ENCODE measurements at places on chromosomes 1 and 21. TPM values are rescaled to one million over a fixed set of nuclear protein-coding genes. Genes with fewer than 3 reads are reported as not detected.

The OR10Z1 gene
- not detected for total RNA-seq

The PADI2 gene
- total RNA-seq: 0.11 TPM

The PTAFR gene
- 3.1 TPM for total RNA-seq

The SPATA6 gene
- 11.2 TPM for total RNA-seq

The NPR1 gene
- total RNA-seq: not detected

The LCE3D gene
- total RNA-seq: not detected

The MIXL1 gene
- total RNA-seq: not detected

The HMCN1 gene
- under 0.01 TPM for total RNA-seq

DNA sequence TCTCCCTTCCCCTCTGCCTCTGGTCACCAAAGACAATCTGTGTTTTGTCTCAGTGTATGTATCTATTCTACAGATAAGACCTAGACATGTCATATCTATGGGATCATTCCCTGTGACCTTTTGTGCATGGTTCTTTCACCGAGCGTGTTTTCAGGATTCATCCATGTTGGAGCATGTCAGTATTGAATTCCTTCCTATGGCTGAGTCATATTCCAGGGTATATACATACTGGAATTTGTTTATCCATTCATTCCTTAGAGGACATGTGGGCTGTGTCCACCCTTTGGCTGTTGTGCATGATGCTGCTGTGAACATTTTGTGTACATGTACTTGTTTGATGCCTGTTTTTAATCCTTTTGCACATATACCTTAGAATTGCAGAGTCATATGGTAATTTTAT lies 69.9 kb downstream of the NFASC start:
- H3K36me3 ChIP-seq: no peaks in the 10 kb centered on the region
- no peak for DNase-seq
- no peak overlapping the region for H3K4me3 ChIP-seq
- no peaks in the 10 kb centered on the region for H3K4me1 ChIP-seq
- H3K27me3 ChIP-seq: peaks cover 3% of the 10 kb centered on the region
- H3K27ac ChIP-seq: no peak overlapping the region

- H3K36me3 ChIP-seq: no peaks in the 10 kb centered on the region
- no peak overlapping the region for H3K4me3 ChIP-seq
- no peaks in the 10 kb centered on the region for H3K27me3 ChIP-seq
- no peak for DNase-seq
Measured at GRCh38 chr1:89876463-89876862, 55.6 kb downstream of the LRRC8D start.

DNA sequence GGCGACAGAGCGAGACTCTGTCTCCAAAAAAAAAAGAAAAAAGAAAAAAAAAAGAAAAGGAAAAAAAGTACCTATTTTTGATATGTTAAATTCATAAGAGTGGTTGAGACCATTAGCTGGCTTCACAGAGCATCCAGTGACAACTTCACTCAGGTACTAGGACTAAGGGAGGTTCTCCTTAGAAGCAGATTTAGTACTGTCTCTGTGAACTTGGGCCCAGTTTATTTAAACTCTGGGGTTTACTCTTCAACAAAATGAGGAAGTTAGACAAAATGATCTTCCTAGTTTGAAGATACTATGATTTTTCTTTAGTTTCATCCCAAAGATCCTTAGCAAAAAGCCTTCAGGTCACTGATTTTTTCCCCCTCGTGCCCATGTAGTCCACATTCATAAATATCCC lies 21.2 kb downstream of the MACO1 start:
- H3K4me1 ChIP-seq: no peaks in the 10 kb centered on the region
- no peaks in the 10 kb centered on the region for H3K27me3 ChIP-seq
- H3K4me3 ChIP-seq: no peak overlapping the region
- no peak for DNase-seq
- H3K36me3 ChIP-seq: peaks cover 32% of the 10 kb centered on the region
- no peak overlapping the region for H3K27ac ChIP-seq

- no peak overlapping the region for H3K27ac ChIP-seq
- no peaks in the 10 kb centered on the region for H3K4me1 ChIP-seq
- no peak overlapping the region for H3K4me3 ChIP-seq
- no peak for DNase-seq
- H3K36me3 ChIP-seq: no peaks in the 10 kb centered on the region
Measured at GRCh38 chr1:209590405-209590804, 6.9 kb downstream of the CAMK1G start.

GRCh38 chr1:51877434-51878307 lies 856 bp downstream of the NRDC start:
- peaks cover 16% of the 10 kb centered on the region for H3K4me1 ChIP-seq
- H3K36me3 ChIP-seq: no peaks in the 10 kb centered on the region
- DNase-seq: peak; percentile 4
- H3K27me3 ChIP-seq: no peaks in the 10 kb centered on the region

- no peak for DNase-seq
- no peaks in the 10 kb centered on the region for H3K4me1 ChIP-seq
- H3K27ac ChIP-seq: no peak overlapping the region
- H3K36me3 ChIP-seq: peaks cover 72% of the 10 kb centered on the region
- H3K4me3 ChIP-seq: no peak overlapping the region
Measured at GRCh38 chr1:44290250-44291094, 64.6 kb downstream of the ERI3 start.

DNA sequence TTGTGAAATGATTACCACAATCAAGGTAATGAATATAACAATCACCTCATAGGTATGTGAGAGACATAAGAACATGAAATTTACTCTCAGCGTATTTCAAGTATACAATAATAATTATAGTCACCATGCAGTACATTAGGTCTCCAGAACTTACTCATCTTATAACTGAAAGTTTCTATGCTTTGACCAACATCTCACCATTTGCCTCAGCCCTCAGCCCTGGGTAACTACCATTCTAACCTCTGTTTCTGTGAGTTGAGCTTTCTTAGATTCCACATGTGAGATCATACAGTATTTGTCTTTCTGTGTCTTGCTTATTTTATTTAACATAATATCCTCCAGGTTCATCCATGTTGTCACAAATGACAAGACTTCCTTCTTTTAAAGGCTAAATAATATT lies 57.3 kb downstream of the AGO3 start:
- no peak for DNase-seq
- no peaks in the 10 kb centered on the region for H3K27me3 ChIP-seq
- no peaks in the 10 kb centered on the region for H3K4me1 ChIP-seq
- no peak overlapping the region for H3K27ac ChIP-seq

- no peak for DNase-seq
- H3K27ac ChIP-seq: no peak overlapping the region
- H3K4me1 ChIP-seq: peaks cover 15% of the 10 kb centered on the region
- H3K36me3 ChIP-seq: no peaks in the 10 kb centered on the region
- H3K27me3 ChIP-seq: no peaks in the 10 kb centered on the region
Measured at GRCh38 chr1:9399510-9400424, 107.1 kb downstream of the SPSB1 start.

DNA sequence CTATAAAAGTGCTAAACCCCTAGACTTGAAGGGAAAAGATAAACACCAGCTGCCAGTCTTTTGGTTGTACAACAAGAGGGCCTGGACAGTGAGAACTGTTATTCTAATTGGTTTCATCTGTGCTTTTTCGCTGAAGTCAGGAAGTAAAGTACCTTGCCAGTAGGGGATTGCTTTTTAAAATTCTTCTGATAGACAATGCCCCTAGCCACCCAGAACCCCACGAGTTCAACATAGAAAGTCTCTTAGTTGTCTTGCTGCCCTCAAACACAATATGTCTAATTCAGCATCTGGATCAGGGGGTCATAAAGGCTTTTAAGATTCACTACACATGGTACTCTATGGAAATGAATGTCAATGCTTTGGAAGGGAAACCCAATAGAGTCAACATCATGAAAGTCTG lies 289.2 kb downstream of the TBX15 start:
- DNase-seq: no peak
- H3K27me3 ChIP-seq: no peaks in the 10 kb centered on the region
- H3K27ac ChIP-seq: no peak overlapping the region

GRCh38 chr1:205719762-205720161 lies 30.2 kb downstream of the NUCKS1 start:
- H3K4me1 ChIP-seq: no peaks in the 10 kb centered on the region
- DNase-seq: no peak
- H3K27me3 ChIP-seq: no peaks in the 10 kb centered on the region
- H3K36me3 ChIP-seq: peaks cover 26% of the 10 kb centered on the region
- no peak overlapping the region for H3K4me3 ChIP-seq

DNA sequence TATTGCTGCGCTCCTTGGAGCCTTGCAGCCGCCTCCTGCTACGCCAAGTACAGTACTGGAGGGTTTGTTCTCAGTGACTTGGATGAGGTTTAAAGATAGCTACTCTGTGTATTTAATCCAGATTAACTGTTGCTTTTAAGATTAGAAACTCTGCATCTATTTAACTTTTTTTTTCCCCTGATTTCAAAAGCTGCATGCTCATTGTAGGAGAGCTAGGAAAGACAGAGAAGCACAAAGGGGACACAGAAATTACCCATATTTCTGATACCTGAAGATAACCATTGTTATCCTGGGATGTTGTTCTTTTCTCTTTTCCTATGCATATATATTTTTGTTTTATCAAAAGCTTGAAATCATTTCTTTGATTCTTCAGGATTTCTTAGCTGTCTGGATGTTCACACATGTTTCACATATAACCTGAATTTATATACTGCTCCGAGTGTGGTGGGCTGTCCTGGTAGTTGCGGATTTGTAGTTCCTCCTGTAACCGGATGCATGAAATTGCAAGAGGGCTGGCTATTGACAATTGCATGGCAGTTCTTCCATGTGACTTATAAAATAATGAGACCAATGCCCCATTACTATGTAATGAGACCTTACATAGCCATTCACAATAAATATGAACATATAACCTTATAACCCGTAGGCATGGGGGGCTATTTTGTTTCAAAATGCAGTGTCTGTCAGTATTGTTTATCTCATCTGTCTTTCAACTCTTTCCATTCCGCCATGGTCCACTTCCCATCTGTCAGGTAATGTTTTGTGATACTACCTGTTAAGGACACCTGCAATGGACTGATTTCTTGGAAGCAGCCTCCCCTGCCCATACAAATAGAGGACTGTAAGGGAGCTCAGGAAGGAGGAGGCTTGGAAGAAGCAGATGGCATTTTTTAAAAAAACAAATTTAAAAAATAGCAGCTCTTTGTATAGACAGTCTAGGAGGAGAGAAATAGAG lies 1.4 kb downstream of the RAVER2 start:
- peak overlapping the region; percentile 10 for H3K27ac ChIP-seq
- peaks cover 5% of the 10 kb centered on the region for H3K4me1 ChIP-seq
- no peaks in the 10 kb centered on the region for H3K27me3 ChIP-seq
- no peaks in the 10 kb centered on the region for H3K36me3 ChIP-seq

DNA sequence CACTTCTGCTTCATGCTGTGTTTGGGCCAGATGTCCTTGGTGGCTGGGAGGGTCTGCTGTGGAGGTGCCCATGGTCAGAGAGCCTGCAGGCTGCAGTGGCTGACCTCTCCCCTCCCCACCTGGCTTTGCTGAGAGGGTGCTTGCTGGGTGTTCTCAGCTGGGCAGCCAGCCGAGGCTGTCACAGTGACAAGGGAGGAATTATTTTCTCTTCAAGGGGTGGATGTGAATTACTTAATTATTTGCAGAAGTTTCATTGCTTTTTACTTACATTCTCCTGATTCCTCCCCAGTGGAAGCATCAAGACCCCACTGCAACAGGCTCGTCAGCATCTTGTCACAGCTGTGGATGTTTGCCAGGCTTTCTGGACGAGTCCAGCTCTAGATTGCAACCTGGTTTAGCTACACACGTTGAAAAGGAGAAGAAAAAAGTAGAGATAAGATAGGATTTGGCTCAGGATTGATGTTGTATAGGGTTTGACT lies 70.3 kb downstream of the GALNT2 start:
- H3K27ac ChIP-seq: no peak overlapping the region
- no peaks in the 10 kb centered on the region for H3K36me3 ChIP-seq
- no peak for DNase-seq

DNA sequence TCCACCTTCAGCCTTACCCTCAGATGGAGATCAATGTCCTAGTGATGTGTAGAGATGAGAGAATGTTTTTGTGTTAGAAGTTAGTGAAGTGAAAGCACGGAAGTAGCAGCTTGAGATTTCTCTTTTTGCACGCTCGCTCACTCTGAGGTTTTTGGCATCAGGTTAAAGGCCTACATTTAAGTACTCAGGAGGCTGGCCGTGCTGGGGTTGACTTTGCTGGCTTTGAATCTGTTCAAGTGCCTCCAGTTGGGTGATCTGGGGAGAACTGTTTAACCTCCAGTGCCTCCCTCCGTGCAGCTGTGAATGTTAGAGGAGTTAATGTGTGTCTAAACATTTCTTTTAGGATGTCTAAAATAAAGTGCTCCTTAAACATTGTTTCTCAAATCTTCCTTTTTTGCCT lies 13.9 kb downstream of the PHGDH start:
- H3K27me3 ChIP-seq: no peaks in the 10 kb centered on the region
- no peaks in the 10 kb centered on the region for H3K36me3 ChIP-seq
- no peak for DNase-seq
- peak overlapping the region; percentile 17 for H3K27ac ChIP-seq

- DNase-seq: no peak
- peaks cover 6% of the 10 kb centered on the region for H3K4me1 ChIP-seq
- no peaks in the 10 kb centered on the region for H3K36me3 ChIP-seq
Measured at GRCh38 chr1:8031176-8031785, 5.2 kb upstream of the ERRFI1 start.

Measured in naive thymus-derived CD4-positive, alpha-beta T cell (primary cell).